ENCODE measurements at places on chromosomes 4 and X. TPM values are rescaled to one million over a fixed set of nuclear protein-coding genes. Genes with fewer than 3 reads are reported as not detected.

GRCh38 chrX:39288592-39288991 lies 487.3 kb downstream of the MID1IP1 start:
- no peak overlapping the region for H3K4me3 ChIP-seq
- H3K27me3 ChIP-seq: no peaks in the 10 kb centered on the region
- DNase-seq: no peak
- H3K27ac ChIP-seq: no peak overlapping the region

The CT47B1 gene
- not detected for total RNA-seq

The JCHAIN gene
- 77.5 TPM for total RNA-seq

DNA sequence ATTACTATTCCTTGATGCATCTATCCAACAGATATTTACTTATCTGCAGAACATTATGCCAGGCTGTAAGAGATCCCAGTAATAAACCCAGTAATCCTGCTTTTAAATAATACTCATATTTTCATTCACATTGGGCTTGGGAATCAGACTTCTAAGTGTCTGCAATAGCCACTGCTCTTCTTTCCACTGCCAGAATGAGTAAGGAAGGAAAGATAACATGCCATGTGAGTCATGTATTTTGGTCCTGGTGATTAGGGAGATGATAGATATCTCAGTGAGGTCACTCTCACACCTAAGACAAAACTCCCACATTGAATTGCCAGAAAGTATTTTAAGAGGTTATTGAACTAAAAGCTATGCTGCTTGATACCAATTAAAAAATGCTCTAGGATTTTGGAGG lies 13.9 kb upstream of the HEPH start:
- no peak overlapping the region for H3K4me3 ChIP-seq
- no peaks in the 10 kb centered on the region for H3K27me3 ChIP-seq
- H3K4me1 ChIP-seq: no peaks in the 10 kb centered on the region
- DNase-seq: no peak

DNA sequence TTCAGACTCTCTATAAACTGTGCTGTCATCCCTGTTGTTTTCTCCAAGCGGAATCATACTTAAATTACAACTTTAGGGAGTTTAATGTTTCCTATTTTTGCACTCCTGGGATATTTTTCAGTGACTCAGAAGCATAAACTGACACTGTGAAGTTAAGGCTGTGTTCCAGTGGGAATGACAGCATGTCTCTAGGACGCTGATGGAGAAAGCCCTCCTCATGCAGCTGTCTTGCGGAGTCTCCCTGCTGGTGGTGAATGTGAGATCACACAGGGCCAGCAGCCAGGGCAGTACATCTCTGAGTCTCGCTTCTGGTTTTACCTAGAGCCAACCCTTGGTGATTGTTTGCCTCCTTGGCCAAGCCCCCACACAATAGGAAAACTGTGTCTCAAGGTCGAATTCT lies 53.3 kb downstream of the NFKB1 start:
- no peaks in the 10 kb centered on the region for H3K27me3 ChIP-seq
- H3K4me3 ChIP-seq: no peak overlapping the region
- H3K36me3 ChIP-seq: no peaks in the 10 kb centered on the region
- peaks cover 4% of the 10 kb centered on the region for H3K4me1 ChIP-seq
- no peak overlapping the region for H3K27ac ChIP-seq

The HELT gene
- total RNA-seq: not detected

DNA sequence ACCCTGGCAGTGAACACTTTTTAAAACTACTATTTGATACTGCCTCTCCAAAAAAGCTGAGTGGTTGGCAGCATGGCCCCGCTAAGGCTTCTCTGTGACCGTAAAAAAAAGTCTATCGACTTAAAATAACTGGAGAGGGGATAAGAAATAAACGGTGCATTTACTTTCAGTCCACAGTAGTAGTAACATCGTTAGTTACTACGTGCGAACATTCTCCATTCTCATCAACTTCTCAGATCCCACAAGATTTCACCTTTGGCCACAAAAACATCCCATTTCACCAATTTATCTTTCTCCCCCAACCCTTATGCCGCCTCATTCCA lies 524 bp upstream of the EXOSC9 start:
- peak overlapping the region; percentile 85 for H3K4me3 ChIP-seq
- H3K36me3 ChIP-seq: peaks cover 29% of the 10 kb centered on the region
- no peaks in the 10 kb centered on the region for H3K27me3 ChIP-seq
- no peak for DNase-seq

- H3K4me1 ChIP-seq: no peaks in the 10 kb centered on the region
- H3K4me3 ChIP-seq: no peak overlapping the region
- no peak overlapping the region for H3K27ac ChIP-seq
These were observed 315.1 kb downstream of the STK32B start for GRCh38 chr4:5366421-5366820.

DNA sequence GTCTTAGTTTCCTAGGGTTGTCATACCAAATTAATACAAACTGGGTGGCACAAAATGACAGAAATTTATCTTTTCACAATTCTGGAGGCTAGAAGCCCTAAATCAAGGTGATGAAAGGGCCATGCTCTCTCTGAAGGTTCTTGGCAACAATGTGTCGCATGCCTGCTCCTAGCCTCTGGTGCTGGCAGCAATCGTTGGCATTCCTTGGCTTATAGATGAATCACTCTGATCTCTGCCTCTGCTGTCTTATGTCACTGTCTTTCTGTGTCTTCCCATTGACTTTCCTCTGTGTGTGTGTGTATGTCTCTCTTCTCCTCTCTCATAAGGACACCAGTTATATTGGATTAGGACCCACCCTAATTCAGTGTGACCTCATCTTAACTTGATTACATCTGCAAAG lies 15.9 kb upstream of the INTU start:
- no peak overlapping the region for H3K27ac ChIP-seq
- no peak for DNase-seq
- H3K4me1 ChIP-seq: no peaks in the 10 kb centered on the region
- H3K36me3 ChIP-seq: no peaks in the 10 kb centered on the region

GRCh38 chr4:6896035-6896434 lies 13.6 kb upstream of the TBC1D14 start:
- H3K27me3 ChIP-seq: no peaks in the 10 kb centered on the region
- no peak overlapping the region for H3K27ac ChIP-seq
- no peak for DNase-seq
- H3K36me3 ChIP-seq: no peaks in the 10 kb centered on the region
- no peak overlapping the region for H3K4me3 ChIP-seq

All from Karpas-422 (cell line).